Aorta (tissue), 5 donors: ENCODE measurements at places on chromosomes 11 and 22.

DNA sequence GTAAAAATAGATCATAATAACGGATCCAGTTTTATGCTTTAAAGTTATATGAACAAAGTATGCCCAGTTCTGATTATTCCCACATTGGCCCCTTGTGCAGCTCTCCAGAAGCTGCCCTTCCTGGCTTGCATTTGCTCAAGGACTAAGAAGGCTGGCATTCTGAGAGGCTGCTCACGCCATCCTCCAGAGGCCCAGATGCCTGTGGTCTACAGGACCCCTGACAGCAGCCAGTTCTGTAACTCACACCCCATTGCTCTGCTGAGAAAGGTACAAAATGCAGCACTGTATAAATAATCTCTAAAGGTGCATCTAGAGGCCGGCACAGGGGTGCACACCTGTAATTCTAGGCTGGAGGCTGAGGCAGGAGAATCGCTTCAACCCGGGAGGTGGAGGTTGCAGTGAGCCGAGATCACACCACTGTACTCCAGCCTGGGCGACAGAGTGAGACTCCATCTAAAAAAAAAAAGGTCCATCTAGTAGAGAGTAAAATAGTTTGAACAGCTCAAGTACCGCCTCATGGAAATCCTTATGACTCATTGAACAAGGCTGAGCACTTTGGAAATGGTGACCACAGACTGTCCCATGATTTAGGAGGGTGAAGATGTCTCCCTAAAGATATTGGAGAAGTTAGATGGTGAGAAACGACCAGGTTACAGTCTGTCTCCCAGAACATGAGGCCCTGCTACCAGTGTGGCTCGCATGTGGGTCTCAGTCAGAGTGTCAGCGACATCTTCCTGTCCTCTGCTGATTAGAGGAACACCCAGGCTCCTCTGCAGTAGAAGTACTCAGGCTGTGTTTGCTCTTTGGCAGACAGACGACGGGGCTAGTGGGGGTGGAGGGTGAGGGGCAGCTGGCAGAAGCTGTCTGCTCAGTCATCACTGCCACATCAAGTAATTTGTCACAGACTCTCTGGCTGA lies 56.3 kb downstream of the KREMEN1 start:
- no peak for DNase-seq

- peak; percentile 71 for DNase-seq
Measured at GRCh38 chr11:74676596-74676995, 54.6 kb downstream of the CHRDL2 start.

DNA sequence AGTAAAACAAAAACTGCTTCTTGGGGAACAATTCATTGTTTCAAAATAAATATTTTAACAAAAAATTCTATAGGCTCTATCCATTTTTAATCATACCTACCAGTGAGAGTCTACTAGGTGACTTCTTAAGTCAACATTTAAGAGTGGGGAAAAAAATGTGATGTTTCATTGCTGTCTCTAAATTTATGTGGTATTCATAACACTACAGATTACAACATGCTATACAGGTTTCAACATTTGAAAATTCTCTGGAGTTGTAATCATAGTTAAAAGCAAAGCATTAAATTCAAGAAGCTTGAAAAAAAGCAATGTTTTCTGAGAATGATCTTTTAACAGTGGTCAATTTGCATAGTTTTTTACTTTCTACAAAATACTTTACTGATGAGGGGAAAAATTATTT lies 18.3 kb downstream of the SBF2 start:
- no peak for DNase-seq

- DNase-seq, result peak; percentile 83
Measured at GRCh38 chr11:65416841-65417701, 5.5 kb upstream of the NEAT1 start.

DNA sequence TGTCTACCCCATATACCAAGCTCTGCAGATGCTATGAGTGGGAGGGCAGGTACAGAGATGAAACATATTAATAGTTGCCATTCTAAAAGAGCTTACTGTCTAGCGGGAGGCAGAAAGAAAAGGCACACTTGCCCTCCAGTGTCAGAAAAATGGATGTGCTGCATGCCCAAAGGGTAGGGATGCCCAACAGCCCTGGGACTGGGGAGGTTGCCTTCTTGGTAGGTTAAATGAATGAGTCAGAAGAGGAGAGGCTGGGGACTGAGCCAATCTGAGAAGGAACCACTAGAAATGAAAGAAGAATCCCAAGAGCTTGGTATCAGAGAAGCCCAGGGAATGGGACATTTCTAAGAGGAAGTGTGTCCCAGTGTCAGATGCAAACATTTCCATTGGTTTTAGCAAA lies 1.2 kb downstream of the BIRC3 start:
- no peak for DNase-seq

DNA sequence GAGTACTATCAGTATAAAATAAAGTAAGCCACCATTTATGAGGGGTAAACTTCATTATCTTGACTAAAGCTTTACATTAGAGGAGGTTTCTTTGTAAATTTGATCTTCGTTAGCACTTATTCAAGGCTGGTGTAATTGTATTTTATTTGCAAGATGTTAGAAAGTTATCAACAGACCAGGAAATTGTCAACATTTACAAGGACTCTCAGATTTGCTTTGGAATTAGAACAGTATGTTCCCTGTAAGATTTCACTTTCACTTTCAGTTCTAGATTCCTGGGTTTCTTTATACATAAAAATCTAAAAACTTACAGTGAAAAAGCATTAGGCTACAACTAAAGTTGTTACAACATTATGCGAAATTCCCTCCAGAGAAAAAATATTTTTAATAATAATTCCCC lies 4.6 kb upstream of the BIRC3 start:
- DNase-seq, result no peak

DNA sequence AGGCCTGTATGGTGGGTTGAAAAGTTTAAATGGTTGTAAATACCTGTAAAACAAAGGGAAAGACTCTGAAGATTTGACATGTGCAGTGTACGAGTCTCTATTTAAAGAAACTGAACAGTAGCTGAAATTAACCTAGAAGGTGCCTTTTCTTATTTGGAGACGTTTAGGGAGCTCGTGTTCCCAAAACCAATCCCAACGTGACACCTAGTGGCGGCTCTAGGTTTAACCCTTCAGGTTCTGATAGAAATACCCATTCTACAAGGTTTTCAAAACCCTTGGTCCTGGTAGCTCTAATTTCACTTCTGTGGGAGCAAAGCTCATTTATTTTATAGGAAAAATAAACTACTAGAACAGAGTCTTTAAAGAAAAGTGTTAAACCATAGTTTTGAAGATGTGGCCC lies 258.3 kb downstream of the LRRC4C start:
- no peak for DNase-seq

- no peak for DNase-seq
Measured at GRCh38 chr11:34564406-34564805, 50.8 kb upstream of the ELF5 start.

DNA sequence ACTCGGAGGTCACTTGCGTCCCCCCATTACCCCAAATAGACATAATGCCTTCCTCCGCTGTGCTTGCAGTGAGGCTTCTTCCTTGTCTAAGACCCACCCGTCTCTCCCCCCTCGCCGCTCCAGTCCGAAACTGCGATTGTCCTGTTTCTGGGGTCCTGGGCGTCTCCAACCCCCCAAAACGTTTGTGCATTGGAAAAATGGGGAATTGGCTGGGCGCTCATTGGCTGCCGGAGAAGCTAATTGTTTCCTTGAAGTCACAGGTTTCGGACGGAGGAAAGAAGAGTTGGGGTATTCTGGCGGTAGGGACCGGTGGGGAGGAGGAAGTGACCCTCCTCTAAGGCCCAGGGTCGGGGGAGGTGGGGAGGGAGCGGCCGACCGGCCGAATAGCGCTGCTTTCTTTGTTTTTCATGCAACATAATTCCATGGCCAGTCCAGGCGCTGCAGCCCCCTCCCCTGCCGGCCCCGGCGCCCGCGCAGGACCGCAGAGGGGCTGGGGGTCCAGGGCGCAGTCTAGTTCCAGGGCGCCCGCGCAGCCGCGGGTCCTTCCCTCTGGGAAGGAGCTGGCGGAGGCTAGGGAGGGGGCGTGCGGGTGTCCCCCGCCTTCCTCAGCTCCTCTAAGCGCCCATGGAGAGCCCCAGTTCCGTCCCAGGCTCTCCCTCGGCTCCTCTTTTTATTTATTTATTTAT lies 12.7 kb upstream of the CPT1A start:
- no peak for DNase-seq

- DNase-seq, result no peak
Measured at GRCh38 chr22:38721551-38721950, 15.8 kb downstream of the GTPBP1 start.

DNA sequence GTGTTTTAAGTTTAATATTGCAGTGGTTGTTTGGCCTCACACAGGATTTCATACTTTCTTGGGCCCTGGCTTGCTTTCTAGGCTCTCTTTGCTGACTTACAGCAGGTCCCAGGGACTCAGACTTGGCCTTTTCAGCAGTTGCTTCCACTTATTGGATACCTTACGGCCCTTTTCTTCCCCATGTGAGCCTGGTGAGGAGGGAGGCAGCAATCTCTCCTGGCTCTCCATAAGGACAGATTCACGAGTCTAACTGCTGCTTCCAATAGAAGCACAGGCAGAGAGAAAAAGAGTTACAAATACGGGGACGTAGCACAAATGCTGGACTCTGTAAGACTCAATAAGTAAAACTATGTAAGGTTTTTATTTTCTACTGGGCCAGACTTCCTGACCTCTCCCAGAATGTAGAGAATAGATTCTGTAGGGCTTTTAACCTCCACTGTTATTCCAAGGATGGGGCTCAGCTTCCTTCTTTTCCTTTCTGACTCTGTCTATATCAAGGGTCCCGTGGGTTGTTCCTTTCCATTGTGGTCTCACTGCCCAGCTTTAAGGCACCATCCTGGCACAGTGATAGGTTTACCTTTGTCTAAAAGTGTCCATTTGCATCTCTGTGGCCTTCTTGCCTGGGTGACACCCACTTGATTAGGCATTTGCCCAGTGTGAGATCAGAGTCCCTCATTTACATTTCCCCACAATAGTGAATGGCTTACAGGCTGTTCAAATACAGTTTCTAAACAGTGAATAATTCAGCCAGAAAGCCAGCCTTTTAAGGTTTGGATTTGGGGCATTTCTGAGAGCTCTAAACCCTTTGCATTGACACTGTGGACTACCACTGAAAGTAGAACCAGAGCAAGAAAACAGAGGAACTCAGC lies 92.8 kb downstream of the RASSF10 start:
- no peak for DNase-seq

- no peak for DNase-seq
Measured at GRCh38 chr11:43010042-43010441, 301.8 kb upstream of the API5 start.

DNA sequence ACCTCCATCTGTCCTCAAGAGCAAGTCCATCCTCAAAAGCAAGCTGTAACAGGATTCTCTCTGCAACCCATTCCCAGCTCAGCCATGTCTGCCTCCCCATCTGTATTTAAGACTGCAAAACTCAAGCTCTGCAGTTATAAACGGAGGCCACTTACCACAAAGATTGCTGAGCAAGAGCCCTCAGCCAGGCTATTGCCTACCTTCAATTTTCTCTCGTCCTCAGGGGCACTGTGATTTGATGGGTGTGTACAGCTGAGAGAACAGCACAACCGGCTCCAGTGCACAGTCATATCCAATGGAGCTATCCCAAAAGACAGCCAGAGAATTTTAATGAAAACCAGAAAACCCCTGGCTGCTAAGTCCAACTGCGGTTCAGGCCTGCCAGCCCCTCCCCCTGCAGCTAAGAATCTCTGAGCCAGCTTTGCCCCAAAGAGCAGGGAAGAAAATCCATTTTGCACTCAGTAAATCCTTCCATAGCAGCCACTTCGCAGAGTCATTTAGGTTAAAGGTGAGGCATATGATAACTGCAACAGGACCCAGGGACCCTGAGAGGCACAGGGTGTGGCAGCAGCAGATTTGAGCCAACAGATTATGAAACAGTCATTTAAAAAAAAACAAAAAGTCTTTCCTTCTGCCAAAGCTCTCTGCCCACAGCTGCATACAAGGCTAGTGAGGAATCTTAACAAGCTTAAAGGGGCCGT lies 37.6 kb downstream of the RAB30 start:
- DNase-seq, result no peak

DNA sequence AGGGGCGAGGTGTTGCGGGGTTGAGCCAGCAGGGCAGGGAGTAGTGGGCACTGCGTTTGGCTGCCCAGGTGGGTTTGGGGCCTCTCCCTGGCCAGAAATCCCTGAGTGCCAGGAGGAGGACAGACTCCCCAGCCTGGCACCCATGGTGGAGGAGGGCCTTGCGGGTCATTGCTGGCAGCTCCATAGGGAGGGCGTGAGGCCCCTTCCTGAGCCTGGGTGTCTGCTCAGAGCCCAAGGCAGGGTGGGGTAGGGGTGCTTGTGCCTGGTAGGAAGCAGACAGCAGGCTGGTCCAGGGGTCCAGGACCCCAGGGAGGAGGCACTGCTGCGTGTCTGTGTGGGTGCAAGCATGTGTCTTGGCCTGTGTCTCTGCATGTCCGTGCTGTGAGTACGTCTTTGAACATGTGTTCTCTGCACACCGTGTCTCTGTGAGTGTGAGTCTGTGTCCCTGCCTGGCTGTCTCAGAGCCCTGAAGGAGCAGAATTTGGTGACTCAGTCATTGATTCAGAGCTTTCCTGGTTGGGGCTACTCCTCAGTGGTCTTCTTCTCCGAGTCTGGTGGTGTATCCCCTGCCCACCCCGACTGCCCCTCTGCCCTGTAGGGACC lies 3.9 kb downstream of the TSPAN4 start:
- no peak for DNase-seq
